NCI-H1930 (cell line): ENCODE measurements at places on chromosomes 12 and 14.

DNA sequence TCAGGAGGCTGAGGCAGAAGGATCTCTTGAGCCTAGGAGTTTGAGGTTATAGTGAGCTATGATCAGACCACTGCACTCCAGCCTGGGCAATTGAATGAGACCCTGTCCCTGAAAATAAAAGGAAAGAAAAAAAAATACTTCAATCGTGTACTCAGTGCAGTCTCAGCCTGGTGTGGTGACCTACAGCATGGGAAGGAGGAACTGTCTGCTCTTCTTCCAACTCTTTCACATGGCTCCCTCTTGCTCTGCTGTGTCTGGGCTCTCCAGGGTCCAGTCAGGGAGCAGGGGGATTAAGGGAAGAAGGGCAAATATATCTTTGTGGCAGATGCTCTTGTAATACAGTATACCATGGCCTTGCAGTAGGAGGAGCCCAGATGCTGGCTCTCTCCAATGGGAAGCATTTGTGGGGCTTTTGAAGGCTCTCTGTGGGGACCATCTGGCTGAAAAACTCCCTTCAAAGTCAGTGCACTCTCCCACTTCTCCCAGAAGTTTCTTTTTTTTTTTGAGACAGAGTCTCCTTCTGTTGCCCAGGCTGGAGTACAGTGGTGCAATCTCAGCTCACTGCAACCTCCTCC lies 76.6 kb upstream of the TMPO start:
- no peak for DNase-seq

GRCh38 chr14:95530473-95531276 lies 4.2 kb upstream of the GLRX5 start:
- no peak for DNase-seq

DNA sequence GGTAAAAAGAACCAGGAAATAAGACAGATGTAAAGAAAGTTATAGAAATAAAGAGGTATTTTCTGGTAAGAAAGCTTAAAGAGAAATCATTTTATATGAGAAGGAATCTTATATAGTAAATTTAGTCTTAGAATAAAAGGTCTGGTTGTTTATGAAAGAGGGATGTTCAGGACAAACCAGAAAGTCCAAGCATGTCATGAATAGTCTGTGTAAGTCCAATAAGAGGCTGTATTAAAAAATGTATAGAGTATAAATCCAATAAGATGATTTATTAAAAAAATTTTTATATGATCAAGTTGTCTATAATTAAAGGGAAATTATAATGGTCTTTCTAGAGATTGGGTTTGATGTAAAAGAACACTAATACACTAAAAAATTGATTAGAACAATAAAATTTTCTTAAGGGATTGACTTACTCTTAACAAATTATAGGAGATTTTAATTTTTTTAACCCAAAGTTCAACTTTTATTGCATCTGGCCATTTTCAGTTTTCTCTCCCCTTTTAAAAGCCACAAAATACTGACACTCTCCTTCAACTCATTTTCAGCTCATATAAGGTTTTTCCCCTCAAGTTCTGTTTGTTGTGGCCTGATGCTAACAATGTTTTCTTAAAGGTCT lies 35.1 kb downstream of the ST8SIA1 start:
- no peak for DNase-seq

DNA sequence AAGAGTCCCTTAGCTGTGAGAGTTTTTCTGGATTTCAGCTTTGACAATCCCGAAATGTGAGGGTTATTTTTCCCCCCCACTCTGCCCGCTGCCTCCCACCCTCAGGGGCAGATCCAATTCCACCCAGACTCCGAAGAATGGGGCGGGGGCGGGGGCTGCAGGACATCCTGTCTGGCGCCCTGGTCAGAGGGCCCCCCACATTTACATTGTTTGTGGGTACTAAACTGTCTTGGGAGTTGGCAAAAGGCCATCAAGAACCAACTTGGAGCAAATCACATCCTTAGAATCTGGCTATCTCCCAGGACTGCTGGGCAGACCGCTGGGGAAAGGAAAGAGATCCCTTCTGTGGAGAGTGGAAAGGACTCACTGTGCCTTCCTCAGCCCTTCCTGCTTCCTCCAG lies 2.4 kb downstream of the EMP1 start:
- DNase-seq: no peak

GRCh38 chr12:91289906-91290305 lies 107.3 kb upstream of the DCN start:
- DNase-seq: no peak

GRCh38 chr12:92745856-92746550 lies 43.2 kb downstream of the PLEKHG7 start:
- DNase-seq: no peak

DNA sequence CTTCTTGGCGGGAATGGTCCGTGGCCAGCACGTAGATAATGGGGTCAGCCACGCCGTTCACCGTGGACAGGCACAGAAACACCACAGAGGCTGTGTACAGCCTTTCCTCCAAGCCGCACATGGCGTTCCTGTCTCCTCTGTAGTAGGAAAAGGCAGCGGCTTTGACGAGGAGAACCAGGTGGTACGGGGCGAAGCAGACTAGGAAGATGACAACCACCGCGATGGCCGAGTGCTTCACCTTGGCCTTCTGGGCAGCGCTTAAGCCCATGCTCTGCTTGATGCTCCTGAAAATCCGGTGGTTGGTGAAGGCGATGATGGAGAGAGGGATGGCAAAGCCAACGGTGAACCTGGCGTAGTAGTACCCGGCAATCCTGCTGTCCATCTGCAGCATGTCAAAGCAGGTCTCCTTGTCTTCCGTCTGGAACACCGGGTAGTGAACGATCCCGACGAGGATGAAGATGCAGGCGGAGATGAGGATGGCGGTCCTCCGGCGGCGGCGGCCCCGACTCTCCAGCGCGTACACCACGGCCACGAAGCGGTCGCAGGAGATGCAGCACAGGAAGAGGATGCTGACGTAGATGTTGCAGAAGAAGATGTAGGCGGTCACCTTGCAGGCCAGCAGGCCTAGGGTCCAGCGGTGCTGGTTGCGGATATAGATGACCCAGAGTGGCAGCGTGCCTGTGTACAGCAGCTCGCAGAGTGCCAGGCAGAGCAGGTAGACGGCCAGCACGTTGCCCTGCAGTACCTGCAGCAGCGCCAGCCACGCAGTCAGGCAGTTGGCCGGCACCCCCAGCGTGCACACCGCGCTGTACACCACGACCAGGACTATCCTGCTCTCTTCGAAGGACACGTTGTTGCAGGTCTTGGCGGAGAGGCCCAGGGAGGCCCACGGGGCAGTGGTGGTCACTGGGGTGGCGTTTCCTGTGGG lies 13.8 kb downstream of the GPR132 start:
- DNase-seq: no peak

DNA sequence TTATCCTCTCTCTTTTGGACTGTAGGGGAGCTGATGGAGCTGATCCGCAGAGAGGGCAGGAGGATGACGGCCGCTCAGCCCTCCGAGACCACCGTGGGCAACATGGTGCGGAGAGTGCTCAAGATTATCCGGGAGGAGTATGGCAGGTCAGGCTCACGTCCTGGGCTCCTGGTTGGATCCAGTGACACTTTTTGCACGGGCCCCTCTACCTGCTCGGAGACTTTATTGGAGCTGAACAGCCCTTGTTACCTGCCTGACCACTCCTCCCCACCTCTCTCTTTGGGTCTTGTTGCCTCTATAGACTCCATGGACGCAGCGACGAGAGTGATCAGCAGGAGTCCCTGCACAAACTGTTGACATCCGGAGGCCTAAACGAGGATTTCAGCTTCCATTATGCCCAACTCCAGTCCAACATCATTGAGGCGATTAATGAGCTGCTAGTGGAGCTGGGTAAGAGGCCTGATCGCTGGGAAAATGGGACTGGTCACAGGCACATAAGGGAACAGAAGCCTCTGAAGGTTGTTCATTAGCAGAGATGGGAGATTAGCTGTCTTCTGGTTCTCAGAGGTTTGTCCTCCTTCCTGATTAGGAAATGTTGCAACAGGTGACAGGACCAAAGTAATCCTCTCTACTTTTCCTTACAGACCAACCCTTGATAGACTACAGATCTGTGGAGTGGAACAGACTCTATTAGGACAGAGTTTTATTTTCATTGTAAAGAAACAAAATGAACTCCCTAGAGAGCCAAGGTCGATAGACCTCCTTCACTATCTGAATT lies 718 bp downstream of the EIF2B2 start:
- DNase-seq: no peak

DNA sequence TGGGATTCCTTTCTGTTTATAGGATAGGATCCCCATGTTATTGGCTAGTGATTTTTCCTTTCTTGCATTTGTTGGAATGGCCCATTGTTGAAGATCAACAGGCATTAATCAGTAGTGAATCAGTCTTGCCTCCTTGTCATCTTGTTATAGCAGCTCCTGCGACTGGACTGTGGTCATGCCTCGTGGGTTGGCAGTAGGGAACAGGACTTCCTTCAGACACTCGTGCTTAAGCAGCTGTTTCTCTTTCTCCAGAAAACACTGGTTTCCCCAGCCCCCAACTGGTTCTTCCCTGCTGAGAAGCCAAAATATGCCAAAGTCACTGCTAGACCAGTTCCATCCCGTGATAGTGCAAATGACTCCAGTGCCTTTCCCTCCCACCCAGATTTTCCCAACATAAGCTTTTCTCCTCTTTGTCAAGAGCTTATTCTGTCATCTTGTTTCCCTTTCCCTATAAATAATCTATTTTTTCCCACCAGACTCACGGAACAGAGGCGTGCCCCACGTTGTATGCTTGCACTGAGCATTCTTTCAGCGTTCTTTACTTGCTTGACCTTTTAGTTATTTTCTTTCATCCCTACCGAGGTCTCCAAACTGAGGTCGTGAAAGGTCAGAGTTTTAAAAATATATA lies 83.5 kb downstream of the SAMD4A start:
- no peak for DNase-seq

DNA sequence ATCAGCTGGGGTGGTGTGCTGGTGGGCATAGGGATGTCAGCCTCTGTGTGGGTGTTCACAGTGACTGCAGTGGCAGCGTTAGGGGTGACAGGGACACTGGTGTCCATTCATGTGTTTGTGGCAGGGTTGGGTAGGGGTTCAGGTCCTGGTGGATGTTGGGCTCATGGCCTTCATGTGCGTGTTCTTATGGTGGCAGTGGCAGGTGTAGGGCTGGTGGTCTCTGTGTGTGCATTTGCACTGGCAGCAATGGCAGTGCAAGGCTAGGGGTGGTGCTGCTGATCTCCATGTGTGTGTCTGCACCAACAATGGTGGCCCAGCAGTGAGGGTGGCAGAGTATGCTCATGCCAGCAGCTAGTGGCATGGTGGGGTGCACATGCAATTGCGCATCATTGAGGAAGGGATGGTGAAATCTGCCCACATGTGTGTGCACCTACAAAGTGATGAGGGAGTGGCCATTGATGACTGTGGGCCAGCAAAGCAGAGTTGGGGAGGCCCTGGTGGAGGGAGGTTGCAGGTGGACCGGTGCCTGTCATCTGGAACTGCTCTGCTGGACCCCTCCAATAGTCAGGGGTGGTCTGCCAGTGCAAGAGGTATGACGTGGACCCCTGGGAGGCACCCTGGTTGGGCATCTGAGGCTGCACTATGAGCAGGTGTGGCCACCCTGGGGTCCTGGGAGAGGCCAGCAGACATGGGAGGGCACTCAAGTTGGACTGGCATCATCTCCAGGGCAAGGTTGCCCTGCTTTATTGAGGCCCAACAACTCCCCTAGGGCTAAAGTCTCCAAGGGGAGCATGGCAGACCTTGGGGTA lies 182.9 kb downstream of the TTC6 start:
- no peak for DNase-seq

DNA sequence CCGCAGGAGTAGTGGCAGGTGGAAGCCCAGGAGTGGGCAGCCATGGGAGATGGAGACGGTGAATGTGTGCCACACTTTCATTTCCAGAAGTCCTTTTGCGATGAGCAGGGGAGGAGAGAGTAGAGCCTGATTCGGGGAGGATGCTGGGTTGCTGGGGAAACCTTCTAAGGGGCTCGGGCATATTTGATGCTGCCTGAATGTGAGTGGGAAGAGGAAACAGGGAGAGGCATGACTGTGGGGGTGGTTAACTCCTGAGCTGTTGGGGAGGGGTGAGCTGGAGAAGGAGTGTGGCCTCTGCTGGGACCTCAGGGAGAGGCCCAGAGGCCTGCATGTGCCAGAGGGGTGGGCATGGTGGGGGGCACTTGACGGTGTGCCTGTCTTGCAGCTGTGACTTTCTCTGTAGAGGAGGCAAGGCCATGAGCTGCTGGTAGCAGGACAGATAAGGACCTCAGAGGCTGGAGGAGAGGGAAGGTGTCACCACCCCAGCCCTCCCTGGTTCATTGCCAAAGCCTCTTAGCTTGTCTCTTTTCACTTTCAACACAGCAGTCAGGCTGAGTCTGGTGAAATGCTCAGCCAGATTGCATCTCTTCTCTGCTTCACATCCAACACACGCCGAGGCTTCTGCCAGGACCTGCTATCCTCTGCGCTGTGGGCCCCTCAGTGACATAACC lies 11.4 kb downstream of the GLT1D1 start:
- DNase-seq: no peak

DNA sequence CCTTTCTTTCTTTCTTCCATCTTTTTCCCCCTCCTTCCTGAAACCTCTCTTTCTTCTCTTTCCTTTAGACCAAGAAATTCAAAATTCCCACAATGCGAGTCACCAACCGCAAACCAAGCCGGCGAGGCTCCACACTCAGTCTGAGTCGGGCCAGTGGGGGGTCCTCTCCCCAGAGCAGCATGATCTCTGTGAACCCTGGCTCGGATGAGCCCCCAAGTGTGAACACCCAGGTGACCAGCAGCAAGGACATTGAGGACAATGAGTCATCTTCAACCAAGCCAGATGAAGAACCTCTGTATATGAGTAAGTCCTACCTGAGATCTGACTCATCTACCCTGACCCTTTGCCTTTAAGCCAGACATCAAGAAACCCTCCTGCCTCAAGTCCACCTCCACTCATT lies 88.6 kb upstream of the TMEM233 start:
- no peak for DNase-seq
